Activated CD4-positive, alpha-beta T cell treated with anti-CD3 and anti-CD28 coated beads, Interleukin-10, Interleukin-2, amounts not matched to agents 100 ng/mL and 50 ng/mL, durations not matched to agents 16 hours and 8 hours (primary cell): ENCODE measurements at places on chromosomes 2 and 18.

DNA sequence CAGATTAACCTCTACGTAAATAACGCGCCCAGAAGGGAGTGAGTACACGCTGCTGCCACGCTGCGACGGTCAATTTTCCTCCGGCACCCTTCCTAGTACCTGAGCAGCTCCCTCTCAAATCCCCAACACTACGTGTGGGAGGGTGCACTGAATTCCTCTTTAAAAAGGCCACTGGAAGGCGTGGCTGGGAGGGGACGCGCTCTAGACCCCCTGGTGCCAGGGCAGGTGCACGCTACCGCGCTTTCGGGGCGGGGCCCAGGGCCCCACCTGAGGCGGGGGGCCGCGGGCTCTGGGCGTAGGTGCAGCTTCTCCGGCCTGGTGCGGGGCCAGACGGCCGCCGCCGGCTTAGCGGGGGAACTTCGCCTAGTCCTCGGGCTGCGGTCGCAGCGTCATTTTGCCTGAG, 668 bp upstream of the ANKRD12 start:
- DNase-seq = no peak

- DNase-seq = peak; percentile 51
These were observed 12.6 kb downstream of the BARD1 start for GRCh38 chr2:214796911-214797310.

GRCh38 chr2:65374575-65374974, 57.8 kb downstream of the SPRED2 start:
- no peak for DNase-seq

DNA sequence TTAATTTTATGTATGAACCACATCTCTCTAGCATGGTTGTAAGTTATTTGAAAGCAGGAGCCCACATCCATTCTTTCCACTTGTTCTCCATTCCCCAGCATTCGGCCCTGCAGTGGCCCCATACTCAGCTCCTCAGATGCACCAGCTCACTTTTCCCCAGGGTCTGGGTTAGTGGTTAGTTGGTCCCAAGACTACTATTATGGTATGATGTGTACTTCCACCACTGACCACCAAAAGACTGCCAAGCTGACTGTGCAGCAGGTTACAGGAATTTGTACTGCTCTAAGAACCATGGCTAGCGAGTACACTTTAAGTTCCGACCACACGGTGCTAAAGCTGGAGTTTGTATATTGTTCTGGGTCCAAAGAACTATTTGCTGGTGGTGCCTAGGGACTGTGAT, 413.6 kb upstream of the TCF4 start:
- no peak for DNase-seq

GRCh38 chr2:176079831-176080539, 3.8 kb downstream of the EVX2 start:
- DNase-seq = peak; percentile 44

DNA sequence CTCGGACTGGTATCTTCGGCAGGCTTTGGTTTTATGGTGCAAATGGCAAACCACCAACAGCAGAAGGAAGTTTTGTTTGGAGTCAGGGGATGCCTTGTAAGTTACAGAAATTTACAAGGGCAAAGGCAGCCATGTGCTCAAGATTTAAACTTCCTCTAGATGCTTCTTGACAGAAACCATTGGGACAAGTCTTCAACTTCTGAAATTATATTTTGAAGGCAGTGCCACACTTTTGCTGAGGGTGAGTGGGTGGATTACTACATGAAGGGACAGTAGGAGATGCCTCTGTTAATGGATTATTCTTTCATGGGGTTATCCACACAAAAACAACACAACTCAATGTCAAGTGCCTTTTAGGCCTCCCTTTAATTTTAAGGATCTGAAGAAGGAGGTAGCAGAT, 97.9 kb downstream of the VAPA start:
- DNase-seq = no peak
